ENCODE measurements at places on chromosomes 7 and 10. TPM values are rescaled to one million over a fixed set of nuclear protein-coding genes. Genes with fewer than 3 reads are reported as not detected.

The CPVL gene
- not detected for total RNA-seq

The HOXA5 gene
- not detected for total RNA-seq

The NODAL gene
- not detected for total RNA-seq

The PDLIM1 gene
- 0.44 TPM for total RNA-seq

The NAT16 gene
- total RNA-seq = not detected

The GPNMB gene
- 0.72 TPM for total RNA-seq

The KCTD7 gene
- total RNA-seq = 10.0 TPM

The PVRIG gene
- 23.6 TPM for total RNA-seq

The ZNF786 gene
- total RNA-seq = 7.3 TPM

The NPY gene
- total RNA-seq = not detected

The NANOS1 gene
- total RNA-seq = 0.06 TPM

The STRA8 gene
- total RNA-seq = not detected

The MACC1 gene
- total RNA-seq = 0.70 TPM

The SPRN gene
- not detected for total RNA-seq

The SLC13A1 gene
- not detected for total RNA-seq

The PRSS1 gene
- total RNA-seq = not detected

The NPTX2 gene
- 0.13 TPM for total RNA-seq

Measured in activated CD8-positive, alpha-beta memory T cell treated with anti-CD3 and anti-CD28 coated beads for 36 hours (primary cell).